ENCODE measurements at places on chromosomes 2 and 18. TPM values are rescaled to one million over a fixed set of nuclear protein-coding genes. Genes with fewer than 3 reads are reported as not detected.

NPHP1 gene
- 0.23 TPM for total RNA-seq

TUBB8B gene
- total RNA-seq = not detected

LYPD6 gene
- total RNA-seq = not detected

IGFBP2 gene
- total RNA-seq = 0.49 TPM

MPP4 gene
- not detected for total RNA-seq

- no peaks in the 10 kb centered on the region for H3K27me3 ChIP-seq
- no peaks in the 10 kb centered on the region for H3K36me3 ChIP-seq
- H3K4me3 ChIP-seq = no peak overlapping the region
Measured at GRCh38 chr2:17429130-17429529, 89.1 kb downstream of the RAD51AP2 start.

DNA sequence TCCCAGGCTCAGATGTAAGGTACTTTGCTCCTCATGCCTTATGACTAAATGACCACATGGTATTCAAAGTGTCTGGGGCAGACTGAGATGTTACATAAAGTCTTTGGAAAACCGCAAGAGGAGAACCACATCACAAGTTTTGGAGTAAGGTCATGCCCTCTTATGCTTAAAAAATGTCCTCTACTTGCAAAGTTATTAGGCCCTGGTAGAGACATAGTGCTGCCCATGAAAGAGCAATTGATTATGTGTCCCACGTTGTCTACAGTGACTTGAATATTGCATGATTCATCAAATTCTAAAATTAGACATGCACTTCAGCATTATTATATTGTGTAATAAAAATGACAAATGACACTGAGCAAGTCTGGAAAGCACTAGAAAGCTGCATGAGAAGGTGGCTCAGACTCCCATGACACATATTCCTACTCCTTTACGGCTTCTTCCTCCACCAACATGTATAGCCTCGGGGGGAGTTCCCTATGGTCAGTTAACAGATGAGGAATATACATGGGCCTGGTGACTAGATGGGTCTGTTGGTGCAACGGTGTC is 602.6 kb upstream of the VRK2 start:
- H3K36me3 ChIP-seq = no peaks in the 10 kb centered on the region
- H3K27me3 ChIP-seq = no peaks in the 10 kb centered on the region
- no peaks in the 10 kb centered on the region for H3K4me1 ChIP-seq
- H3K27ac ChIP-seq = no peak overlapping the region
- no peak overlapping the region for H3K4me3 ChIP-seq
- no peak for DNase-seq

DNA sequence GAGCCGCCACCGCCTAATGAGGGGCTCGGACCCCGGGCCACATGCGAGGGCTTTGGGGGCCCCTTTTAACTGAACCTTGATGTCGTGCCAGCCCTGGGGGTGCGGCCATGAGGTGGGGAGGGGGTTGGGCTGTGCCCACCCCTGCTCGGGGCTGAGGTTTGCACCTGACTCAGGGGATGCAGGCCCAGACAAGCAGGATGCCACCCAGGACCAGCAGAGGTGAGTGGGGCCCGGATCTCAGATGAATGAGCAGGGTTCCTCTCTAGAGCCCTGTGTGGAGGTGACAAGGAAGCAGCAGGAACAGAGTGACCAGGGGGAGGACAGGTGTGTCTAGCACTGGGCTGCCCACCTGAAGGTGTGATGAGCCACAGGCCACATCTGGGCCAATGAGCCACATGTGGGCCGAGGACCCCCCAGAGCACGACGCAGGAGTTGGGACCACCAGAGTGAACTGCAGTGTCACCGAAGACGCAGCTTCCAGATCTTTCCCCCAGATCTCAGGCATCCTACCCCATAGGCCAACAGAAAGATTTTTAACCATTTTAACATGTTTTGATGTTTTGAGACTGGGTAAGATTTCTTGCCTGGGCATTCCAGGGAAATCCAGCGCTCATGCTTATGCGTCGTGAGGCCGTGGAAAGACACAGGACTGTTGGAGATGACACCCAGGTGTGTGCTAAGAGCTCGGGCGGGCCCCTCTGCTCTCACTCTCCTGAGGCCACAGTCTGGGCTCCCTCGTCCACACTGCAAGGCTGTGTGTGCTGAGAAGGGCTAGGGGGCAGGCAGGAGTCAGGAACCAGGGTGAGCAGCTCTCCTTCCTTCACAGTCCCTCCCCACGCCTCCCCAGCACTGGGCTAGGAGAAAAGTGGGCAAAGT is 73.6 kb downstream of the DDX1 start:
- no peaks in the 10 kb centered on the region for H3K27me3 ChIP-seq
- H3K27ac ChIP-seq = no peak overlapping the region
- no peak overlapping the region for H3K4me3 ChIP-seq
- no peak for DNase-seq
- H3K4me1 ChIP-seq = no peaks in the 10 kb centered on the region
- no peaks in the 10 kb centered on the region for H3K36me3 ChIP-seq

DNA sequence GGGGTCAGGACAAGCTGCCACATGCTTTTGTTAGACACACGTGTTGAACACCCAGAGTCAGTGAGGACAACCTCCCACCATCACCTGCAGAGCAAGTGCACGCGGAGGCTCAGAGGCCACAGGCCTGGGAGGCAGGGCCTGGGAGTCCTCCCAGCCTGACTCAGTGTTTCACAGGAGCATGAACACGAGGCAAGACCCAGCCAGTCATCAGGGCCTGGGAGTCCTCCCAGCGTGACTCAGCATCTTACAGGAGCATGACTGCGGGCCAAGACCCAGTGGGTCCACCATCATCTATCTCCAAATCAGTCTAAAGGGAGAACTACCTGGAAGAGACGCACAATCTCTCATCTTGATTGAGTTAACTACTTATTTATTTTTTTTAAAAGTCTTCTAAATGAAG is 112.6 kb upstream of the PXDN start:
- no peak overlapping the region for H3K27ac ChIP-seq
- H3K36me3 ChIP-seq = no peaks in the 10 kb centered on the region
- H3K4me3 ChIP-seq = no peak overlapping the region

DNA sequence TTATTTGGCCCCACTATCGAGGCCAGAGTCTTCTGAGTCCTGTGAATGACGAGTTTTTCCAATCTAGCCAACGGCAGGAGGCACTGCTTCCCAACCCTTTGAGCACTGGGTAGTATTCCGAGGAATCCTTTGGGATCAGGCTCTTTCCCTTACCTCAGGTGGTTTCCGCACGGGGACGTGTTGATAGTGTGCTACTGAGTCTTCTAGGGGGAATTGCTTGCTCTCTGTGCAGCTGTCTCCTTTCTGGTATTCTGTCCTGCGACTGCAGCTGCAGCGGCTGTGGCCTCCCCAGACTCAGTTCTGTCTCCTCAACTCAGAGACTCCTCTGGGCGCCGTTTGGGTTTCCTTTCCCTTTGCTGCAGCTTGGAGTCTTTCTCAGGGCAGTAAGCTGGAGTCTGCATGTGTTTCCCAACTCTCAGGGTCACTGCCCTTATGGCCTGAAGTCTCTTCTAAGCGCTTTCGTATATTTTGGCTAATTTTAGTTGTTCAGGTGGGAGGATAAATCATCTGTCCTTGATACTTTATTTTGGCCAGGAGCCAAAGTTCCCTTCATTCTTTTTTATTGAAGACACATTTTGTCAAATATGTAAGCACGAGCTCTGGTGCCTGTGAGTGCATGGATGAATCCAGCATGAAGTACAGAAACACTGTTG is 118.4 kb downstream of the MAP4K4 start:
- no peak for DNase-seq
- H3K4me3 ChIP-seq = no peak overlapping the region

- peak overlapping the region; percentile 91 for H3K27ac ChIP-seq
- H3K4me3 ChIP-seq = no peak overlapping the region
- peaks cover 89% of the 10 kb centered on the region for H3K4me1 ChIP-seq
- no peaks in the 10 kb centered on the region for H3K27me3 ChIP-seq
Measured at GRCh38 chr2:230661072-230661957, 51.3 kb upstream of the CAB39 start.
